ENCODE measurements at places on chromosomes 12 and 14.

DNA sequence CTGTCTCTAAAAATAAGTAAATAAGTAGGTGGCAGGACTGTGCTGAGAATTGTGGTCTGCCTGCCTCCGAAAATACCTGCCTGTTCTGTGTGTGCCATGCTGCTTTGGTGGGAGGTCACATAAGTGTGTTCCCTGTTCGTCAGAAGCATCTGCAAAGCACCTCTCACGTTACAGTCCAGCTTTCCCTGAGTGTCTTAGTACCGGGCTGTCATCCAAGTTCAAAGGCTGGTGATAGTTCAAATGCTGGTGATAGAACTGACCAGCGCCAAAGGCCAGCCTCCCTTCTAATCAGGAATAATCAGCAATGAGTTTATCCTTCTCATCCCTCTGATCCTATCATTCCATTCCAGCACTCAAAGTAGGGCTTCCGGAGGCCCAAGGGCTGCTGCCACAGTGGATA, 5.6 kb downstream of the CABP1 start:
- DNase-seq = no peak

- peak; percentile 59 for DNase-seq
Observed at GRCh38 chr14:96729889-96730288, 67.3 kb upstream of the VRK1 start.

GRCh38 chr12:25629341-25629740, 76.3 kb upstream of the LMNTD1 start:
- no peak for DNase-seq

DNA sequence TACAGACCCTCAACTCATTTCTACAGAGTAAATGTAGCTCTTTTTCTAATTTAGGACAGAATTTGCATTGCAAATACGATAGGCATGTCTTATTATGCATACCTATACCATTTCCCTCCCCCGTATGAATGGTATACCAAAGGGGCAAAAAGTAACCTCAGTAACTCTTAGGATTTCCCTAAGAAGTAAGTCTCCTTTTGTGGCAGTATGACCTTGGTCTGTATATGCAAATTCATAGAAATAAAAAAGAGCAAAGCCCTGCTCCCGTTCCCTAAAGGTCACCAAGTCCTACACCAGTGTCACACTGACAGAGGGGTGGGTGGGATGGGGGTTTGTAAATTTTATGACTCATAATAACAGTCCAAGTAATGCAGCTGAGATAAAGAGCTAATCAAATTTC, 365.8 kb upstream of the CCDC196 start:
- no peak for DNase-seq

DNA sequence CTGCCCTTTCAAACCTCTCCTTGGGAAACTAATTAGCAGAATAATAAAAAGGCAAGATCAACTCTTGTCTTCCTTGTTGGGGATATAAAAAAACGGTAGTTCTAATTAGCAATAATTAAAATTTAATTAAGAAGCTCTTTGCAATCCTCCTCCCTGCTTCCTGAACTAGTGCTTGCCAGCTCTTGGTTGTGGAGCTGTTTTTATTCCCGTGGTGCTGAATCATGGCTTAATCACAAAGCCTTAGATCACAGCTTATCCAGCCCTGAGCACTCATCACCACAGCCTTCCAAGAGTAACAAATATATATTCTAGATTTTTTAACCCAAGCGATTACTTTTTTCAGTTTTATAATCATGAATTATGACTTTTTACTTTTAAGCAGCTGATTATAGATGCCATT, 63.2 kb upstream of the INSM2 start:
- DNase-seq = peak; percentile 1

DNA sequence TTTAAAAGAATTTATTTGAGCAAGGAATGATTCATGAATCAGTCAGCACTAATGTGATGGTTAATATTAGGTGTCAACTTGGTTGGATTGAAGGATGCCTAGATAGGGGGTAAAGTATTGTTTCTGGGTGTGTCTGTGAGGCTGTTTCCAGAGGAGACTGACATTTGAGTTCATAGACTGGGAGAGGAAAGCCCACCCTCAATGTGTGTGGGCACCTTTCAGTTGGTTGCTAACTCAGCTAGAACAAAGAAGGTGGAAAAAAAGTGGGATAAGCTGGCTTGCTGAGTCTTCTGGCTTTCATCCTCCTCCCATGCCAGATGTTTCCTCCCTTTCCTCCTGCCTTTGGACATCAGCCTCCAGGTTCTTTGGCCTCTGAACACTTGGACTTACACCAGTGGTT, 47.2 kb downstream of the TESPA1 start:
- no peak for DNase-seq

DNA sequence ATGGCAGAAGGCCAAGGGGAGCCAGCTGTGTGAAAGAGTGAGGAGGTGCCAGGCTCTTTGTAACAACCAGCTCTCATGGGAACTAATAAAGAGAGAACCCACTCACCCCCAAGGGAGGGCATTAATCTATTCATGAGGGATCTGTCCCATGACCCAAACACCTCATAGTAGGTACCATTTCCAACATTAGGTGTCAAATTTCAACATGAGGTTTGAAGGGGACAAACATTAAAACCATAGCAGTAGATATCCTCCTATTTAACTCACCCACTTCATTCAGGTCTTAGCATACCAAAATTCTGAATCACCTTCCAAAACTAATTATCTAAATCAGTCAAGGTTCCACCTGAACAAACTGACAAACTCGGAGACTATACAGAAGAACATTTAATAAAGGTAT, 75.3 kb downstream of the PPFIA2 start:
- DNase-seq = no peak

DNA sequence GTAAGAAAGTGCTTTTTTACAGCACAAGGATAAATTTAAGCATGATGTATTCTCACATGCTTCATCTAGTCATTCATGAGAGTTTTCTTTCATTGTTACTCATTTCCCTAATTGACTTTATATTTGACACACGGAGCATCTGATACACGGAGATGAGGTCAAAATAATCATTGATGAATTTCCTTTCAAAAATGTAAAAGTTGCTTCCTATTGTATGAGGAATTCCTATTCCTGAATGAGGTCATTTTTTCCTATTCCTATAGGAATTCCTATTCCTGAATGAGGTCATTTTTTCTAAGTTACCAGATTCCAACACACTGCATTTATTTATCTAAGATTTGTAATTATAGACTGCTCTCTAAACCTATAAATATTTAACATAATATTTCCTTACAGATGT, 316.7 kb upstream of the KITLG start:
- no peak for DNase-seq

GRCh38 chr12:22447223-22447622, 97.1 kb downstream of the C2CD5 start:
- DNase-seq = no peak

GRCh38 chr14:30333934-30334333, 225.0 kb upstream of the G2E3 start:
- DNase-seq = no peak

DNA sequence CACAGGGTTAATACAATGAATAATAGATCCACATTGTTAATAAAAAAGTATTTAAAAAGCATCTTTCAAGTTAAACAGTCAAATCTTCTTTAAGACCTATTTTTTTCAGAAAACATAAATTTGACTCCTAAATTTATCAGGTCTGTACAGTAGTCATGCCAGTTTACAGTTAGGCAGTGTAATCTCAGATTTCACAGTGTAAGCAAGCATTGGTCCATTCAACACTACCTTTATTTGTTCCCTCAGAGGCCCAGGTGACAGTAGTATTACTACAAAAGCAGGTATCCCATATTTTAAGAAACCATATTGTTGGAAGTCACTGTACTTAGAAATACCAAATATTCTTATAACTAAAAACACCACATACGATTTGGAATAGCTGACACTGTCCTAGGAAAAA, 6.1 kb downstream of the ATP2B1 start:
- peak; percentile 12 for DNase-seq

GRCh38 chr12:75823475-75823874, 208.1 kb downstream of the PHLDA1 start:
- DNase-seq = no peak

GRCh38 chr14:50357753-50358395, 38.8 kb downstream of the CDKL1 start:
- DNase-seq = no peak

GRCh38 chr12:110744151-110744571, 1.5 kb upstream of the PPP1CC start:
- no peak for DNase-seq
